B cell (primary cell): ENCODE measurements at places on chromosomes 3 and 15.
A peak's percentile ranks its signal among the peaks of the same experiment; 100 is the strongest.

DNA sequence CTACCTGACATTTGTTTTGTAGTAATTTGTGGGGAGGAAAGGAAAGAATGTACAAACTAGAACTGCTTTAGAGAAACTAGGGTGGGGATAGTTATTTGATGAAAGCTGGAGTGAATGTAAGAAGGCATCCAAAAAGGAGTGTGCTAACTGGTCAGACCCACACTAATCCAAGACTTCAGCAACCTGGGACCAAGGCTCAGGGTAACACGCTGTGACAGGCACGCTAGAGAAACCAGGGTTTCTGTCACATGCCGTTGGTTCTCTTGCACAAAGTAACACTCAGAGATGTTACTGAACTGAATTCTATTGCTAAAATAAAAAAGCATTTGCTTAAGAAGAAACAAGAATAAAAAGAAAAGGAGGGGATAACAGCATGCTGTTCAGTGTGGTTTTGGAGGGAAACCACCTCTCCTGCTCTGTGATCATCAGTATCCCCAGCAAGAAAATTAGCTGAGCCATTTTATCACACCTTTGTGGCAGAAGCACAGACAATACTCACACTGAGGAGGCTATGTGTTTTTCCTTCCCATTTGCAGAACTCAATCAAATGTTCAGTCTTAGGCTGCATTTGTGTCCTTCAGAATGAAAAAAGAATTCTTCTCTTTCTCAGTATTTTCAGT, 2.8 kb upstream of the CCDC80 start:
- DNase-seq: no peak

DNA sequence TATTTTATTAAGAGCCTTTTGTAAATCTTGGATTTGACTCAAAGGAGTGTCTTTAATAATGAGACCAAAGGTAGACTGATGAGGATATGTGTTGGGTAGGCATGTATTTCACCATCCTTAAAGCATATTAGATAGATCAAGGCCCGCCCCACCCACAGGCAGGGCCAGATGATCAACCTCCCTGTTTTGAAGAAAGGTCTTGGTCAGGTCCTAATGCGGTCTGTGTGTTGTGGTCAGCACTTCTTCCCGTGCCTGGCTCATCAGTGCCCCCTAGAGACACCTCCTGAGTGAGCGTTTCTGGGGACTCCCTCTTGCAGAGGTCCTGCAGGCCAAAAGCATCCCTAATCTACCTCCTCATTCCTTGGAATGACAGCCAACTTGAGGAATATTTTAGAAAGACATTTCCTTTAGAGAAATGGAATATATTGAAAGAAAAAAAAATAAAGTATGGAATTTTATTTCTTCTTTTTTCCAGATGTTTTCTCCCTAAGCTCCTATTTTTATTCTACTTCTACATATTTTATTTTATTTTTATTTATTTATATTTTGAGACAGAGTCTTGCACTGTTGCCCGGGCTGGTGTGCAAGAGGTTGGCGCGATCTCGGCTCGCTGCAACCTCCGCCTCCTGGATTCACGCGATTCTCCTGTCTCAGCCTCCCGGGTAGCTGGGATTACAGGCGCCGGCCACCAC, 6.0 kb downstream of the TM4SF4 start:
- DNase-seq: peak; percentile 15

DNA sequence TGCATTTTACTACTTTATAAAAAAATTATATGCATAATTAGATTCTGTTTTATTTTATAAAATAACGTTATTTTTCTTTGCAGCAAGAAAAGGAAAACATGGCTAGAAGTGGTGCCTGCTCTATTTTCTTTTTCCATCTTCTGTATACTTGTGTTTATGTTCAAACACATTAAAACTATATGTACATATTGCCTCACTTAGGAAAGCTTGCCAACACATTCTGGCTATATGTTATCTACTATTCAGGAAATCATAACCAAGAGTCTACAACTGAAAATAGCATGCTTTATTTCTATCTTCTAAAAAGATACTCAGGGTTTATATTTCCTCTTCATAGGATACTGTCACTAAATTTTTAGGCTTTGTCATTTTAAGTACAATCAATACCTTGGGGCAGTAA, 90.2 kb upstream of the KCNMB2 start:
- DNase-seq: no peak

DNA sequence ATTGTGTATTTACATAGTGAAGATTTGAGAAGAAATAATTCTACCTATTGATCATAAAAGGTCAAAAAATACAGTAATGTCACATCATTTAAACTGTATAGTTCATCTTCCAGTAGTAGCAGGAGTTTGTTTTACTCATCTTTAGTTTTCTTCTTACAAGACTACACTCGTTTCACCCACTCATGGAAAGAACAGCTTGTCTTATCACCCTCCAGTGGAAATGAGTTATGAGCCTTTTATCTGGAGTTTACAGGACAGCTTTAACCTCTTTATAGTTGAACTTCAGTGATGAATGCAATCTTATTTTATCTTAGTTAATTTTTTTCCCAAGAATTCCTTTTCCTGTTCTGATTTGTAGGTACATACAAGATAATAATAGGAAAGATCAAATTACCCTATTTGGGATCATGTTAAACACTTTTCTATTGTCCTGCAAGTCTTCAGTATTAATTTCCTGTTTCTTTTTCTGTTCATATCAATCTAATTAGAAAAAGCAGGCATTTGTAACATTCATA, 36.8 kb downstream of the RBMS3 start:
- DNase-seq: no peak

- no peak for DNase-seq
Measured at GRCh38 chr3:187858041-187858440, 112.8 kb upstream of the BCL6 start.

DNA sequence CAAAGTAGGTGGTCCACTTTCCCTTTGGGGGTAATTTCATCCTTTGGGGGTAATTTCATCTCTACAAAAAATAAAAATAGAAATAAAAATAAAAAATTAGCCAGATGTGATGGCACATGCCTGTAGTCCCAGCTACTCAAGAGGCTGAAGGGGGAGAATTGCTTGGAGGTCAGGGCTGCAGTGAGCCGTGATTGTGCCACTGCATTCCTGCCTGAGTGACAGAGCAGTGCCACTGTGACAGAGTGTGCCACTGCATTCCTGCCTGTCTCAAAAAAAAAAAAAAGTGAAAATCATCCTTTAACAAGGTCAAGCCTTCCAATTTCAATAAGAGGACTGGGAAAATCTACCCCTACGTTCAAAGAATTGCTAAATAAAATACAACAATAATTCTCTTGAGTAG, 22.8 kb downstream of the SERP1 start:
- no peak for DNase-seq

GRCh38 chr15:82663186-82663600, 16.0 kb upstream of the CPEB1 start:
- DNase-seq: peak; percentile 30

DNA sequence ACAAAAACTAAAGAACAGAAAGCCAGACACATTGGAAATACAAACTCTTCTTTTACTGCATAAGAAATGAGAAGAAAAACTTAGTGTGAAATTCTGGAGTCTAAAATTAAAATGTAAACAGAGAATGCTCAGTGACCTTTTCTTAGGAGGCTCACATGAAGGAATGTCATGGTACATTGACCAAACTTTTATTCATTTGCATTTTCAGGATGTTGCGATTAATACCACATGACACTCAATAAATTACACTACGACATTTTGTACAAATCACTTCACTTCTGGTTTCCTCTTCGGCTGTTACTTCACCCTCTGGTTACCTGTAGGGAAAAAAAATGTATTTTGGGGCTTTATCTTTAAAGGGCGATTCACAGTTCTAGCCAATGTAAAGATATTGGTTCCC, 56.4 kb upstream of the ACTC1 start:
- DNase-seq: peak; percentile 32

DNA sequence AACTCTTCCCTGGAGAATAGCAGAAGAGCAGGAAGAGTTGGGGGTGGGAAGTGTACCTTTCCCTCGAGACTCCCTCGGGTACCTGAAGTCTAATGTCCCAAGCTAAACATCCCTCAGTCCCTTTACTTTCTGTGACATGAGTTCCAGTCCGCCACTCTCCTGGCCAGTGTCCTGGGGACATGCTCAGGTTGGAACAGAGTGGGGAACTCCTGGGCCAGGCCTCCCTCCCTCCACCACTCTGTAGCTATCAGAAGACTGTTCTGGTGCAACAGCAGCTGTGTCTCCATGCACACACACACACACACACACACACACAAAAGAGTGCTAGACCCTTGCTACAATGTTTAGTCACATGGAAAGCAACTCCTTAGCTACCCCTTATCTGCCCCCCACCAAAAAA, 155.0 kb upstream of the HES1 start:
- no peak for DNase-seq

- no peak for DNase-seq
Measured at GRCh38 chr3:173583496-173583895, 186.0 kb downstream of the NLGN1 start.

- DNase-seq: no peak
Measured at GRCh38 chr15:80923668-80924067, 66.0 kb downstream of the MESD start.

DNA sequence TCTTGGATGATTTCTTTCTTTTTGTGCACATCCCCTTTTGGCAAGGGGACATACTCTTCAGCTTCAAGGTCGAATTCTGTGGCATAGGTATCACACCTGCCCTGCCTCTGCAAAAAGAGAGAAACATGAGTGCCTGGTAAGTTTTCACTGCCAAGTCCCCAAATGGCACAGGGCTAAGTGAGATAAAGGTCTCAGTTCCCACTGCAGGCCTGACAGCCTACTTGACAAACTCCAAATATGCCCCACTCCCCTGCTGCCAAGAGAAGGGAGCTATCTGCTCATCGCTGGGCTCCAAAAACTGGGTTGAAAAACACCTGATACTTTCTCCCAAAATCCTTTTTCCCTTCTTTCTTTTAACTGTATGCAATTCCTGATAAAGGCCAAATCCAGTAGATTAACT, 23.0 kb downstream of the RUVBL1 start:
- DNase-seq: no peak

- no peak for DNase-seq
Measured at GRCh38 chr15:58167095-58167691, 29.0 kb downstream of the AQP9 start.

DNA sequence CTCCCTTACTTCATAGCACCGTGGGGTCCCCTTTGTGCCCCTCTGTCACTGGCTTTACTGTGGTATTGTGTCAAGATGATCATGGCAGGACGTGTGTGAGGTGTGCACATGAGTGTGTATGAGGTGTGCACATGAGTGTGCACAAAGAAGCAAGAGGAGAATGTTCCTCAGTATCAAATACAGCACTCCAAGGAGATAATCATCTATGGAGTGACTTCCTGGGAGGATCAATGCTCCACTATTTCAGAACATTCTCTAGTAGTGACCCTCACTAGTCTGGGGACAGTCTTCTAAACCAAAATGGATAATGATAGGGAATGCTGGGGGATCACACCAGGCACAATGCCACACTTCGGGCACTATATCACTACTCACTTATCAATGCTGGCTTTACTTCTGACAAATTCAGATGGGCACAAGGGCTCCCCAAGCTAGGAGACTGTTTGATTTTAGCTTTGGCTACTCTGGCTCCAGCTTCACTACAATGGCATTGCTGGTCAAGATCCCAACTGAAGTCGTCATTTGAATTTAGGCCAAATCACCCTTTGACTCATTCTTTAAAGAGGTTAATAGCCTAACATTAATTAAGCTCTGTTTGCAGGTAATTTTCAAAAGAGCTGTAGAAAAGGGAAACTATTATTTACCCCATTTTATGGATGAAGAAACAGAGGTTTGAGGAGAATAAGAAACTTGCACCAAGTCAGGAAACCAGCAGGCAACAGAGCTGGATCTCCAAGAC, 124.1 kb downstream of the THRB start:
- DNase-seq: no peak
